Naive B cell (primary cell): ENCODE measurements at places on chromosomes 3 and 15.

DNA sequence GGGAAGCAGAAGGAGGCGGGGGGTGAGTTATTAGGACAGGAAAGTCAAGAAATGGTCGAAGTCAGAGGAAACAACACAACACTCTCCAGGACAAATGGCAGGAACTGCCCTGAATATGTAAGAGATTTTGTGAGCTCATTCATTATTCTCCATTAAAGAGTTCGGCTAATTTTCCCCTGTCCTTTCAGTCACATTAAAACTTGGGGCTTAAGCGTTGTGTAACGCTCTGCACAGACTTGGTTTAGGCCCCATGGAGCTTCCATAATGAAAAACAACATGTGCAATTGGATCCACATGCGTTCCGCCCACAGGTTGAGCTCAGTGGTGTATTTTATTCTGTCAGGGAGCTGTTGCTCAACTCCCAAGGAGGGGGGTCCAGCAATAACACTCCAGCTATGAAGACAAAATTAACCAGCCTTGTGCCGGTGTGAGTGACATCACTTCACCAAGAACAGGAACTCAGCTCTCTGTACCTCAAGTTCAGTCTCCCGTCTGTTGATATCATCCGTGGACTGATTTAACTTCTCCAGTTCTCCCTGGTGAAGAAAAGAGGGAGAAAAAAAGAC is 2.3 kb downstream of the SH3BP5 start:
- H3K4me1 ChIP-seq: peaks cover 83% of the 10 kb centered on the region
- H3K36me3 ChIP-seq: peaks cover 32% of the 10 kb centered on the region
- peak overlapping the region; percentile 97 for H3K4me3 ChIP-seq
- peak overlapping the region; percentile 96 for H3K27ac ChIP-seq

- DNase-seq: no peak
- peaks cover 17% of the 10 kb centered on the region for H3K27me3 ChIP-seq
- H3K4me3 ChIP-seq: no peak overlapping the region
- no peak overlapping the region for H3K27ac ChIP-seq
- H3K4me1 ChIP-seq: peaks cover 4% of the 10 kb centered on the region
- H3K36me3 ChIP-seq: no peaks in the 10 kb centered on the region
Measured at GRCh38 chr3:44036850-44037249, 204.8 kb upstream of the TOPAZ1 start.

DNA sequence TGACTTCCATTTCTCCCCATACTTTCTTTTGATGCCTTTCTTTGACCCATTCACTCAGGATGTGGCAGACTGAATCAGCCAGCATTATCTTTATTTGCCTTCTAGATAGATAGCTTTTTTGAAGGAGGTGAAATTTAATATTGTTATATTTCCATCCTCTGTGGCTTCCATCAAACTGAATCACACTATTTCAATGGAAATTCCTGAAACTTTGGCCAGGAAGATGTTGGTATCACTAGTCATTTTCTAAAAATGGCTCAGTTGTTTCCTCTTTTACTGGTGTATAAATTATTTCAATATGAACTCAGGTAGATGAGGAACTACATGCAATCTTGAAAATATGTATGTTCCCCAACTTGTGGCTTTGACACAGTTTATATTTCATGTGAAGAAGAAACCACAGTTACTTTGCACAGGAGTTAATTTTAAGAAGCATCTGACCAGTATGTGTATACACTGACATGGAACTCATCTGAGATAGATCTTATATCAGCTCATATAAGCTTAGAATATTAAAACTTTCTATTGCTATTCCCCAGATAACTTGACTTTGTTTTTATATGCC is 248.3 kb downstream of the CGGBP1 start:
- peaks cover 15% of the 10 kb centered on the region for H3K4me1 ChIP-seq
- peaks cover 5% of the 10 kb centered on the region for H3K27me3 ChIP-seq
- H3K36me3 ChIP-seq: peaks cover 7% of the 10 kb centered on the region
- no peak overlapping the region for H3K4me3 ChIP-seq
- no peak overlapping the region for H3K27ac ChIP-seq

DNA sequence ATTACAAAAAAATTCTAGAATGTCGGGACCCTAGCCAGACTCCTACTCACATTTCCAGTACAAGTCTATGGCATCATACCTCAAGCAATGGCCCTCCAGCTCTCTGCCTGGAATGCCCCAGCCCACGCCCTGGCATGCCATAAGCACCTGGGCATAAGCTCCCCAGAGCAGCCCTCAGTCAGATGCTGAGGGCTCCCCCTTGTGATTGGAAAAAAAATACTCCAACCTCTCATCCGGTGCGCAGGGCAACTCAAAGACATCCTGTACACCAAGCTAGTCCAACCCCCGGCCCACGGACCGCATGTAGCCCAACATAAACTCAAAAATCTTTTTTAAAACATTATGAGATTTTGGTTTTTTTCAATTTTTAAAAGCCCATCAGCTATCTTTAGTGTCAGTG is 115.4 kb downstream of the NEK10 start:
- DNase-seq: no peak
- no peak overlapping the region for H3K4me3 ChIP-seq
- H3K4me1 ChIP-seq: no peaks in the 10 kb centered on the region
- H3K36me3 ChIP-seq: no peaks in the 10 kb centered on the region

- no peak overlapping the region for H3K27ac ChIP-seq
- peaks cover 2% of the 10 kb centered on the region for H3K4me1 ChIP-seq
- no peak overlapping the region for H3K4me3 ChIP-seq
- no peaks in the 10 kb centered on the region for H3K27me3 ChIP-seq
- DNase-seq: no peak
Measured at GRCh38 chr3:194707147-194707540, 21.5 kb downstream of the FAM43A start.

- peak; percentile 83 for DNase-seq
- peak overlapping the region; percentile 99 for H3K27ac ChIP-seq
- H3K4me1 ChIP-seq: peaks cover 40% of the 10 kb centered on the region
- peaks cover 9% of the 10 kb centered on the region for H3K36me3 ChIP-seq
- peaks cover 22% of the 10 kb centered on the region for H3K27me3 ChIP-seq
Measured at GRCh38 chr3:126911162-126912026, 71.5 kb upstream of the PLXNA1 start.

DNA sequence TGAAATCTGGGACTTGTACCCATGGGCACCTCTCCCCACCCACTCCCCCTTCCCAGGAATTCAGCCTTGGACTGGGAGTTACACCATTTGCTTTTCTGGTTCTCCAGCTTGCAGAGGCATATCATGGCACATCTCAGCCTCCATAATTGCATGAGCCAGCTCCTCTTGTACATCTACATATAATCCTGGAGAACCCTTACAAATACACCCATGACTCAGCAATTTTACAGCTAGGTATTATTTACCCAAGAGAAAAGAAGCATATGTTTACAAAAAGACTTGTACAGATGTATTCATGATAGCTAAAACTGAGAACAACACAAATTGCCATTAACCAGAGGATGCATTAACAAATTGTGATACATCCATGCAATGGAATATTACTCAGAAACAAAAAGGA is 58.4 kb downstream of the RPLP1 start:
- DNase-seq: no peak
- peaks cover 4% of the 10 kb centered on the region for H3K36me3 ChIP-seq

DNA sequence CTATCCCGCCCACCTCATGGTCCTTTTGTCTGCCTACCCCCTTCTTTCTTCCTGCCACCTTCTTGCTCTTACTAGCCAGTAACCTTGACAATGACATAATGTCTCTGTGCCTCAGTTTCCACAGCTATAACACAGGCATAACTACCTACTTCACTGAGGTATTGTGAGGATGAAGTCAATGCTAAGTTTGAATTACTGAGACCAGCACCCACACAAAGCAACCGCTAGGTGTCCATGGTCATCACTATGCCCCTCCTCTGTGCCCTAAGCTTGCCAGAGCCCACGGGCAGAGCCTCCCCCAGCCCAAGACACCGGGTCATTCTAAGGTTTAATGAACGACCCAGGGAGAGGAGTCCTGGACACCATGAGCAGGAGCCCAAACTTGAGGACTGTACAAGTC is 101.6 kb downstream of the OXNAD1 start:
- H3K36me3 ChIP-seq: peaks cover 12% of the 10 kb centered on the region
- peak overlapping the region; percentile 49 for H3K27ac ChIP-seq
- DNase-seq: no peak

DNA sequence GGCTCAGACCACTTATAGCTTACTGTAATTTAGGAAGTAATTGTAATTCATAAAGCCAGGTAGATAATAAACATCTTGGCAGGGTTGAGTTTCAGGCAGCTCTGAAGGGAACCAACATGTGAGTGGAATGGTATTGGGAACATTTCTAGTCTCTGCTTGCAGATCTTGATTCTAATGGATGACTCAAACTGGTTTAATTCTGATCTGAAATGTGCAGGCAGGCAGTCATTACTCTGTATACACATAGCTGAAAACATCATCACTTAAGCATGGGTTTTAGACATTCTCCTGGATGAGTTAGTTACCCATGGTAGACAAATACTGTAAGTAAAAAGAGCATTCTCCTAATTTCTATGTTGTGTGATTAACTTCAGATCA is 317.0 kb upstream of the TPRG1 start:
- DNase-seq: no peak
- H3K4me1 ChIP-seq: no peaks in the 10 kb centered on the region
- no peak overlapping the region for H3K4me3 ChIP-seq
- no peak overlapping the region for H3K27ac ChIP-seq

- peaks cover 26% of the 10 kb centered on the region for H3K4me1 ChIP-seq
- no peak for DNase-seq
- H3K4me3 ChIP-seq: no peak overlapping the region
- H3K27ac ChIP-seq: no peak overlapping the region
Measured at GRCh38 chr3:147414390-147415138, 5.4 kb downstream of the ZIC1 start.

DNA sequence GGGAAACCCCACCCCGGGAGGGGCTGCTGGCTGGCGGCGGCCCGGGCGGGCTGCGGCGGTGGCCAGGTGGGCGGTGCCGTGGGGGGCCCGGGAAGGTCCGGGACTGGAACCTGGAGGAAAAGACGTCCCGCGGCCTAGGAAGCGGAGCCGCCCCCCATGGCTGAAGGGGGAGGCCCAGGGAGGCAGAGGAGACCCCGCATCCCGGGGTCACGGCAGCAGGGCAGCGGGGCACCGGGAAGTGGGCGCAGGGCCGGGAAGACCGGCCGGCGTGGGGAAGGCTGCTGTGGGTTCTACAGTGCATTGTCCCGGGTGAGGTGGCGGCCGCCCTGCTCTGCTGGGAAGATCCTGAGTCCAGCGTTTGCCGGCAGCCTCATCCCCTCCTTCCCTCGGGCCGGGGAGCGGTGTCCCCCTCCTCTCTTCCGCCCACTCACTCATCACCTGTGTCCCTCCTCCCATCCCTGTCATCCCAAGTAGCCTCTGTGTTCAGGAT is 525 bp upstream of the FSTL1 start:
- no peak for DNase-seq
- peaks cover 40% of the 10 kb centered on the region for H3K27me3 ChIP-seq
- peak overlapping the region; percentile 92 for H3K4me3 ChIP-seq
- H3K27ac ChIP-seq: no peak overlapping the region
- peaks cover 11% of the 10 kb centered on the region for H3K4me1 ChIP-seq
- H3K36me3 ChIP-seq: peaks cover 10% of the 10 kb centered on the region

- peaks cover 8% of the 10 kb centered on the region for H3K27me3 ChIP-seq
- no peak overlapping the region for H3K27ac ChIP-seq
- no peaks in the 10 kb centered on the region for H3K36me3 ChIP-seq
- H3K4me1 ChIP-seq: no peaks in the 10 kb centered on the region
- no peak for DNase-seq
Measured at GRCh38 chr15:96053031-96053780, 277.3 kb upstream of the NR2F2 start.

- no peak for DNase-seq
- no peak overlapping the region for H3K4me3 ChIP-seq
- H3K36me3 ChIP-seq: no peaks in the 10 kb centered on the region
- H3K4me1 ChIP-seq: no peaks in the 10 kb centered on the region
- H3K27me3 ChIP-seq: peaks cover 1% of the 10 kb centered on the region
Measured at GRCh38 chr15:43215961-43216360, 4.9 kb downstream of the EPB42 start.

DNA sequence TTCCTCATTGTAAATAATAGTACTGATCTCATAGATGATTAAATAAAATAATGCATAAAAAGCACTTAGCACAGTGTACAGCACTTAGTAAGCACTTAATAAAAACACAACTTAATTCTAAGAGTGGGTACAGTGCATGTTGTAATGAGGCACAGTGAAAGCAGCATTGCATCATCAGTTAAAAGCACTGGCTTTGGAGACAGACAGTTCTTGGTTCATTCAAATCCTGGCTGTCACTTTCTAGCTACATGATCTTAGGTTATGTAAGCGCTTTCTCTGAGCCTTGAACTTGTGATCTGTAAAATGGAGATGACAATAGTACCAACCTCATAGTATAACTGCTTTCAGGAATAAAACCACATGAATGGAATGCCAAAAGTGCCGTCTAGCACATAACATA is 151.5 kb downstream of the DPH6 start:
- H3K27ac ChIP-seq: no peak overlapping the region
- no peaks in the 10 kb centered on the region for H3K27me3 ChIP-seq
- H3K36me3 ChIP-seq: peaks cover 12% of the 10 kb centered on the region
- DNase-seq: no peak
- no peaks in the 10 kb centered on the region for H3K4me1 ChIP-seq

DNA sequence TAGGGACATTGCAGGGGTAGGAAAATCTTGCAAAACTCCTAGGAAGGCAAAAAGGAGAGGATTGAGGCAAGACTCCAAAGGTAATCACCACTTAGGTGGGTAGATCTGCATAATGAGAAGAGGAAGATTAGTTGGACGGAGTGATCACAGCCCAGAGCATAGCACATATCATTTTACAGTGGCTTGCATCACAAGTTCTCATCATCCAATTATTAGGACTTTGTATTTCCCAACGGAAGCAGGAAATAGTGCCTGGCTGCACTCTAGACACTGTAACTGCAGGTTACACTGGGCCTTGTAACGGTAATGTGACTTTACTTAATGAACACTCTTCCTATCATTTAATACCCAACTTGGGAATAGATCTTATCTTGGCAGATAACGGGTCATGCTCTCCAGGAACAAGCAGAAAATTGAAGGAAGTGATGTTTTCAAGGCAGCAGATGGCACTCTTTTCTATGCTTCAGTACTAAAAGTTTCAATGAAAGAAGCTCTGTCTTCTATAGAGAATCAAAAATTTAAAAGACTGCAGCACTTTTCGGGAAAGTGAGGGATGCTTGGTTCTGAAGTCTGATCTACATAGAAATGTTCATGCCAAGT is 101.9 kb upstream of the KCNMB2 start:
- no peak overlapping the region for H3K27ac ChIP-seq
- DNase-seq: no peak
- H3K36me3 ChIP-seq: no peaks in the 10 kb centered on the region
- H3K4me1 ChIP-seq: no peaks in the 10 kb centered on the region

GRCh38 chr3:72448858-72449257 is 399.4 kb downstream of the SHQ1 start:
- H3K4me3 ChIP-seq: no peak overlapping the region
- peaks cover 23% of the 10 kb centered on the region for H3K27me3 ChIP-seq
- no peak overlapping the region for H3K27ac ChIP-seq
- no peak for DNase-seq
- H3K36me3 ChIP-seq: peaks cover 5% of the 10 kb centered on the region

GRCh38 chr3:184361532-184361931 is at the start of the genes CLCN2 and POLR2H:
Gene CLCN2 (minus strand): TSS chr3:184361605. CDS start chr3:184361479, 126 bp downstream.
Gene POLR2H (plus strand): TSS chr3:184361710. CDS start chr3:184363493, 1,783 bp downstream.
- peaks cover 11% of the 10 kb centered on the region for H3K27me3 ChIP-seq
- H3K36me3 ChIP-seq: no peaks in the 10 kb centered on the region
- H3K4me1 ChIP-seq: peaks cover 33% of the 10 kb centered on the region
- peak; percentile 50 for DNase-seq
- peak within 1 kb of the TSS; percentile 95 for H3K4me3 ChIP-seq
